ENCODE measurements at places on chromosomes 5 and 9. TPM values are rescaled to one million over a fixed set of nuclear protein-coding genes. Genes with fewer than 3 reads are reported as not detected.
A peak's percentile ranks its signal among the peaks of the same experiment; 100 is the strongest.

NME5 gene
- not detected for polyA plus RNA-seq

FOXD4 gene
- polyA plus RNA-seq, result not detected

NEURL1B gene
- polyA plus RNA-seq, result not detected

NR4A3 gene
- 0.17 TPM for polyA plus RNA-seq

CDO1 gene
- not detected for polyA plus RNA-seq

GARIN3 gene
- polyA plus RNA-seq, result not detected

PCDHGA9 gene
- polyA plus RNA-seq, result 0.09 TPM

HAVCR1 gene
- 0.91 TPM for polyA plus RNA-seq

RAB3C gene
- polyA plus RNA-seq, result not detected

CCDC69 gene
- 83.0 TPM for polyA plus RNA-seq

NHP2 gene
- 250 TPM for polyA plus RNA-seq

TMEM215 gene
- not detected for polyA plus RNA-seq

- H3K36me3 ChIP-seq, result no peaks in the 10 kb centered on the region
- no peaks in the 10 kb centered on the region for H3K4me1 ChIP-seq
- H3K4me3 ChIP-seq, result no peak overlapping the region
Observed at GRCh38 chr5:167752936-167753335, 538.5 kb upstream of the WWC1 start.

DNA sequence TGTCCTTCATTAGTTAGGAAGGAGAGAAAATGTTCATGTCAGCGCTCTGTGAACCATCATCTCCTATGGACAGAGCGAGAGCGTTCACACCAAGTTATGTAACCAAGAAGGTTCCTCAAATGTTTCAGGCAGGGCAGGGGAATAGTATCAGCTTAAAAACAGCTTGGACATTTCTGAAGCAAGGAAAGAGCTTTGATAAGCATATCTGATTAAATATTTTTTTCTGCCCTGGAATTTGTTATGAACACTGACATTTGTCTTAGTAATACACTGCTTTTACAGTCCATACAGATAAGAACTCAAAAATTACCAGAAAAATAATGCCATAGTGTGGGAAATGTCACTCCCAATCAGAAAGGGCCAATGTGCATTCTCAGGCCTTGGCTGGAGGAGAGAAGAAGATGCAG, 66.3 kb upstream of the LIFR start:
- no peak for DNase-seq
- no peaks in the 10 kb centered on the region for H3K4me1 ChIP-seq
- no peaks in the 10 kb centered on the region for H3K36me3 ChIP-seq

DNA sequence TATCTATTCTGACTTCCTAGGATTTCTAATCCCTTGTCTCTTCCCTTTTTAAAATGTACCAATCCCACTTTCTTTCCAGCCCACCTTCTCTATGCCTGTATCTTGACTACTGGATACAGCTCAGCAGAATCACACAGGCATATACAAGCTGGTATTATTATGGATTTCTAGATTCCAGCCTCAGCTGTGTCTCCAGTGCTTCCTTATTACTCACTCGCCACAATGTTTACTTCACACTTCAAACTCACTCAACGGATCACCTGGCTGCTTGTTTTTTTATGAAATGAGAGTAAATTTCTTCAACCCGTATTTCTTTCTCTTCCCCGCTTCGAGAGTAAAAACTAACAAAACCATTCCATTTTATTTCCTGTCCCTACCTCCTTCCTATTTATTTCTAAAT, 38.8 kb downstream of the CWC27 start:
- no peak overlapping the region for H3K27ac ChIP-seq
- H3K4me1 ChIP-seq, result no peaks in the 10 kb centered on the region
- no peaks in the 10 kb centered on the region for H3K27me3 ChIP-seq

- H3K36me3 ChIP-seq, result no peaks in the 10 kb centered on the region
- no peak overlapping the region for H3K27ac ChIP-seq
- no peak for DNase-seq
- H3K27me3 ChIP-seq, result no peaks in the 10 kb centered on the region
Observed at GRCh38 chr5:170142196-170142595, 36.5 kb downstream of the FOXI1 start.

DNA sequence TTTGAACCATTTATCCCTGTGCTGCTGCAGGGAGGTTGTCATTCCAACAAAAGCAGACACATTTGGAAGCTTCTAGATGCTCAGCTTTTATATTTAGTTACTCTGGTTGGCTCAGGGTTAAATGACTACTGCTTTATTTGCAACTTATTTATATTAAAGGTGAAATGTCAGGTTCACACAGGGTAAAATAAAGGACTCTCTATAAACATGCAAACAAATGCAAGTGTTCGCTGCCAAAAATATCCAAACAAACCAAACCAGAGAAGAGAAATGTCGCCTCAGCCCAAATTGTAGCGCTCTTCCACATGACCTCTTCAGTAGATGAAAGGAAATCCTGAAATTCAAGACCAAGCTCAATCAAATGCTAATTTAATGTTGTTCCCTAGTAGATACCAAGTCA, 57.0 kb upstream of the LIFR start:
- H3K27me3 ChIP-seq, result no peaks in the 10 kb centered on the region
- H3K27ac ChIP-seq, result no peak overlapping the region
- DNase-seq, result no peak
- H3K4me1 ChIP-seq, result no peaks in the 10 kb centered on the region
- H3K4me3 ChIP-seq, result no peak overlapping the region
- H3K36me3 ChIP-seq, result no peaks in the 10 kb centered on the region

DNA sequence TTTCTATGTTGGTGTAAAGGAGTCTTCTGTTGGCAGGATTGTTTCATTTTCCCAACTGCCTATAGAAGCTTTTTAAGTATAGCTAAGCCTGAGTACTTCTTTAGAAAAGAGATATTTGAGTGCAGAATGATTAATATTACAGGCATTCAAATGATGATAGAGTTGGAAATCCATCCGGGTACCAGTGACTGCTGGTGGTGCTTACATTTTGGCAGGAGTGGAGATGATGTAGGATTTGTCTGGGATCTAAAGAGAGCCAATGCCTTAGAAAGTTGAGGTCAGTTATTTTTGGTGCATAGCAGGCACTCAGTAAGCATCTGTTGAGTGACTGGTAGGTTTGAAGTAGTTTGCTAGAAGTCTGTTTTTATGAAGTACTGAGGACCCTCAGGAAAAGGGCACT, 433.5 kb downstream of the DMAC1 start:
- H3K4me3 ChIP-seq, result no peak overlapping the region
- no peaks in the 10 kb centered on the region for H3K27me3 ChIP-seq
- no peaks in the 10 kb centered on the region for H3K36me3 ChIP-seq
- no peak for DNase-seq
- no peaks in the 10 kb centered on the region for H3K4me1 ChIP-seq

DNA sequence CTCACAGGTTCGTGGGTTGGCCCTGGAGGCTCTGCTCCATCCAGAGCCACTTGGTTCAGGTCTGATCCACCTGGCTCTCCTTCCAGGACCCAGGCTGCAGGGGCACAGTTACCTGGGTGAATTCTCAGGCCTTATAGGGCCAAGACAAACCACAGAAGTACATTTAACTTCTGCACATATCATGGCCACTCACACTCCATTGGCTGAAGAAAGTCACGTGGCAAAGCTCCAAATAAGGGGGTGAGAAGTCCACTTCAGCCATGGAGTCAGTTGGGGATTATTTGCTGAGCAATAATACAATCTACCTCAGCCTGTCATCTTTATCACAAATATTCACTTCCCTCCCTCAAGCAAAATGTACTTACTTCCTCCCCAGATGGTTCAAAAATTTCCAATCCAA, 83.6 kb downstream of the MACROH2A1 start:
- H3K4me3 ChIP-seq, result no peak overlapping the region
- H3K27me3 ChIP-seq, result no peaks in the 10 kb centered on the region
- DNase-seq, result no peak
- no peaks in the 10 kb centered on the region for H3K4me1 ChIP-seq

- no peaks in the 10 kb centered on the region for H3K36me3 ChIP-seq
- H3K27ac ChIP-seq, result no peak overlapping the region
Observed at GRCh38 chr9:119003882-119004617, 365.2 kb downstream of the BRINP1 start.

GRCh38 chr5:150190987-150191386, 1.1 kb downstream of the SLC6A7 start:
- peaks cover 6% of the 10 kb centered on the region for H3K27me3 ChIP-seq
- H3K27ac ChIP-seq, result no peak overlapping the region
- no peak overlapping the region for H3K4me3 ChIP-seq
- H3K4me1 ChIP-seq, result no peaks in the 10 kb centered on the region

GRCh38 chr5:142548739-142549275, 137.1 kb downstream of the FGF1 start:
- DNase-seq, result peak; percentile 29
- H3K27me3 ChIP-seq, result peaks cover 8% of the 10 kb centered on the region
- no peaks in the 10 kb centered on the region for H3K36me3 ChIP-seq

- no peak for DNase-seq
- H3K27ac ChIP-seq, result no peak overlapping the region
- no peak overlapping the region for H3K4me3 ChIP-seq
- no peaks in the 10 kb centered on the region for H3K4me1 ChIP-seq
- no peaks in the 10 kb centered on the region for H3K36me3 ChIP-seq
- H3K27me3 ChIP-seq, result no peaks in the 10 kb centered on the region
Observed at GRCh38 chr5:108271127-108271526, 110.8 kb downstream of the FBXL17 start.

DNA sequence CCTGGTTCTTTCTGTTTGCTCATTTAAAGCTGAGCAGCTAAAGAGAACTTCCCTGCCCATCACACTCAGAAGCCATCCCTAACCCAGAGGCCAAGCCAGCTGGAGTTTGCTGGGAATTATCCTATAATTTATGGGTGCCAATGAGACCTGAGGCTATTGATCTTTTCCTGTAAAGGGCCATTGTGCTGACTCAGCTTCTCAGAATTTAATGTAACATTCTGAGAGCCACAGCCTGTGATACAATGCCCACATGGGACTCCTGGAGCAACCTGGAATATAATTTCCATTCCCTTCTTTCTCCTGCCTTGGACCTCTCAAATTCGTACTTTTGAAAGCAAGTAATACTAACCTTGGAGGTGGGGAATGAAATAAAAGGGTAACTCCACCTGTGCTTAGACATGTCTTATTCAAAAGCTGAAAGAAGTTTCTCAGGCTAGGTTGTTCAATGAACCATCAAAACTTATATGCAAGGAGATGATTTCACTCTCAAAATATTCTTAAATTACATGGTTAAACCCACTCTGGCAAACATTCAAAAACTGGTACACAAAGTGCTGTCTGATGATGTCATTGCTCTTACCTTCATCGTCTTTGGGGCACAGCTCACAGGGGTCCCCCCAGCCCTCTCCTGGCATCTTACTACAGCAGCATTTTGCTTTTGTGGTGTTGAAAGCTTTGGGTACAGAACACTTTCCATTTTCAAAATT, 206.7 kb downstream of the SLC12A2 start:
- no peaks in the 10 kb centered on the region for H3K27me3 ChIP-seq
- H3K4me3 ChIP-seq, result no peak overlapping the region
- no peak overlapping the region for H3K27ac ChIP-seq
- H3K4me1 ChIP-seq, result no peaks in the 10 kb centered on the region
- H3K36me3 ChIP-seq, result no peaks in the 10 kb centered on the region
- no peak for DNase-seq

DNA sequence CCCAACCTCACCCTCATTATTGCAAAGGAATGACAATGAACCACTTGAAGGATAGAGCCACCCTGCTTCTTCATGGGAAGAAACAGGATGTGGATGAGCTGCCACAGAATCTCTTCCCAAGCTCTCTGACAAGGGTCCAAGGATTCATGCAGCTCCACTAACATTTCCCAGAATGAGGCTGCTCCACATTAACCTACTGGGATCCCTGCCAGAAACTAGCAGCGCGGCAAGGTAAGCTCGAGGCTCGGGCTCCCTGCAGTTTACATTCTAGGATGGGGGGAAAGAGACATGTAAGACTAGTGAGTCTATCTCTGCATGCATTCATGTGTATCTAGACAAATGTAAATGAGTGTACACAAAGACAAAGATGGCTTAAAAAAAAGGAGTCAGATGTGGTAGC, 12.1 kb downstream of the DCAF12 start:
- H3K27ac ChIP-seq, result no peak overlapping the region
- H3K36me3 ChIP-seq, result peaks cover 22% of the 10 kb centered on the region
- H3K4me1 ChIP-seq, result no peaks in the 10 kb centered on the region
- H3K4me3 ChIP-seq, result no peak overlapping the region
- no peaks in the 10 kb centered on the region for H3K27me3 ChIP-seq
- DNase-seq, result no peak

- H3K4me3 ChIP-seq, result peak overlapping the region; percentile 90
- H3K36me3 ChIP-seq, result no peaks in the 10 kb centered on the region
- H3K27ac ChIP-seq, result peak overlapping the region; percentile 88
- DNase-seq, result no peak
- H3K27me3 ChIP-seq, result no peaks in the 10 kb centered on the region
Observed at GRCh38 chr9:34049630-34050384, 1.1 kb upstream of the UBAP2 start.

GRCh38 chr9:71904076-71904475, 6.9 kb downstream of the ABHD17B start:
- H3K27me3 ChIP-seq, result no peaks in the 10 kb centered on the region
- DNase-seq, result no peak
- H3K36me3 ChIP-seq, result no peaks in the 10 kb centered on the region
- H3K27ac ChIP-seq, result no peak overlapping the region
- H3K4me3 ChIP-seq, result no peak overlapping the region
- peaks cover 46% of the 10 kb centered on the region for H3K4me1 ChIP-seq

- H3K27me3 ChIP-seq, result no peaks in the 10 kb centered on the region
- H3K36me3 ChIP-seq, result no peaks in the 10 kb centered on the region
- no peak for DNase-seq
- no peaks in the 10 kb centered on the region for H3K4me1 ChIP-seq
Observed at GRCh38 chr5:120326651-120327050, 137.4 kb upstream of the PRR16 start.

- no peaks in the 10 kb centered on the region for H3K27me3 ChIP-seq
- no peak overlapping the region for H3K4me3 ChIP-seq
- H3K4me1 ChIP-seq, result no peaks in the 10 kb centered on the region
Observed at GRCh38 chr5:67695369-67695768, 498.8 kb upstream of the CD180 start.

- no peak overlapping the region for H3K4me3 ChIP-seq
- no peaks in the 10 kb centered on the region for H3K36me3 ChIP-seq
- no peak for DNase-seq
- H3K27me3 ChIP-seq, result no peaks in the 10 kb centered on the region
- H3K27ac ChIP-seq, result no peak overlapping the region
Observed at GRCh38 chr5:111635151-111635902, 121.7 kb downstream of the NREP start.

GRCh38 chr5:148880696-148881095, 54.3 kb downstream of the ADRB2 start:
- H3K36me3 ChIP-seq, result no peaks in the 10 kb centered on the region
- H3K27me3 ChIP-seq, result no peaks in the 10 kb centered on the region
- no peaks in the 10 kb centered on the region for H3K4me1 ChIP-seq
- H3K4me3 ChIP-seq, result no peak overlapping the region

- no peaks in the 10 kb centered on the region for H3K4me1 ChIP-seq
- DNase-seq, result no peak
Observed at GRCh38 chr5:163623986-163624385, 118.6 kb downstream of the MAT2B start.

GRCh38 chr9:93665637-93666438, 89.5 kb downstream of the PHF2 start:
- no peak for DNase-seq
- H3K36me3 ChIP-seq, result peaks cover 9% of the 10 kb centered on the region
- H3K4me1 ChIP-seq, result no peaks in the 10 kb centered on the region
- H3K27ac ChIP-seq, result no peak overlapping the region
- no peaks in the 10 kb centered on the region for H3K27me3 ChIP-seq

DNA sequence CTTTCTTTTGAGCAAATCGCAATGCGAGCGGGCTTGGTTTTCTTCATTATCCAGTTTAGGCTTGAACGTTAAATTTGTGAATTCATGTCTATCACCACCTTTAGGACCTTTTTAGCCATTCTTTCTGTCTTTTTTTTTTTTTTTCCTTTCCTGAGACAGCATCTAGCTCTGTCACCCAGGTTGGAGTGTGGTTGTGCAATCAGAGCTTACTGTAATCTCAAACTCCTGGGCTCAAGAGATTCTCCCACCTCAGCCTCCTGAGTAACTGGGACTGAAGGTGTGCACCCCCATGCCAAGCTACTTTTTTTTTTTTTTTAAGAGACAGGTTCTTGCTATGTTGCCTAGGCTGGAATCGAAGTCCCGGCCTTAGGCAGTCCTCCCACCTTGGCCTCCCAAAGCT, 39.2 kb upstream of the LRRC14B start:
- no peaks in the 10 kb centered on the region for H3K36me3 ChIP-seq
- no peaks in the 10 kb centered on the region for H3K4me1 ChIP-seq
- no peaks in the 10 kb centered on the region for H3K27me3 ChIP-seq

Measured in CD4-positive, alpha-beta memory T cell (primary cell).